ENCODE measurements at places on chromosomes 5 and 9.

DNA sequence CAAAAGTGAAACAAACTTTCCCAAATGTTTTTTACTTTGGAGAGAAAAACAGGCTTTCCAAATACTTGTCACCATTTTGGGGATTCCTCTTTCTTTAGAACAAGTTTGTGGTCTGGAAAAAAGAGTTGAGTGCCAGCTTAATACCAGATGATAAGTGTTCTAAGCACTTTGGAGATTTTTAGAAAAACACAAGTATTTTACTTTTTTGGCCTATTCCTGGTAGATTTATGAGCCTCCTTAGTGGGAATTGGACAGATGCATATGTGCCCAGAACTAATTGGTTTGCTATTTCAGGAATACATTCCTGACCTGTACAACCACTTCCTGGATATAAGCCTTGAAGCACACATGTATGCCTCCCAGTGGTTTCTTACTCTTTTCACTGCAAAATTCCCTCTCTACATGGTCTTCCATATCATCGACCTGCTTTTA is 40.5 kb downstream of the GPR21 start:
- no peak for DNase-seq

DNA sequence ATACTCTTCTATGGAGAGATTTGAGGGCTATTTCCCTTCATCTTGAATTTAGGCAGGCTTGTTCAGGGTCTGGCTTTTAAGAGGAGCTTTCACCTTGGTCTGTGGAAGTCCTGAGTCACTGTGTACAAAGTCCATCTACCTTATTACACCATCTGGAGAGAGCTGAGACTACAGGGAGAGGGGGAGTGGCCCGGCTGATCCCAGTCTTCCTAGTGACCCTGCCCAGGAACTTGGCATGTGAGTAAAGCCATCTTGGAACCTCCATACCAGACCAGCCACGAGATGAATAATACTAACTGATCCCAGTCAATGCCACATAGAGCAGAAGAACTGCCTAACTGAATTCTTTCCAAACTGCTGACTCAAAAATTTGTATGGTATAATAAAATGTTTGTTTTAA is 8.4 kb upstream of the IL6ST start:
- DNase-seq, result no peak

GRCh38 chr5:65151614-65152013 is 330.1 kb downstream of the ADAMTS6 start:
- no peak for DNase-seq

DNA sequence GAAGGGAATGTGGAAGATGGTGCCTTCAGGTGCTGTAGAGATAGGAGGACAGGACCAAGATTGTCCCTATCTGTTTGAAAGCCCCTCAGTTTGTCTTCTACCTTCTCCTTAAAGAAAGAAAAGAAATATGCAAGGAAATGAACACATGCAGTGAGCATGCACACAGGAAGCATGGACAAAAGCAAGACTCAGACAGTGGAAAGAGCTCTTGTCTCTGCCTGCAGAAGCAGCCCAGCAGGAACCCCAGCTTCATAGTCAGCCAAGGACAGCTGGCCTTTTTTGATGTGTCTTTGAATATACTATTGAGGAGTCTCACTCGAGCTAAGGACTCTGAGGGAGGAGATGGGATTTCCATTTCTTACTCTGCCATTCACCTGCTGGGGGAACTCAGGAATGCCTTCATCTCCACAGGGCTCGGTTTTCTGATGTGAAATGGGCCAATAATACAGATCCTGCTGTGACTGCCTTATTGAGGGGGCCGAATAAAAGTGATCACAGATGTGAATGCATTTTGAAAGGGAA is 132.5 kb upstream of the ADRA1B start:
- DNase-seq, result no peak

GRCh38 chr5:159095866-159096242 is 3.9 kb downstream of the EBF1 start:
- DNase-seq, result no peak
